EH (cell line): ENCODE measurements at places on chromosomes 6 and 20.
A peak's percentile ranks its signal among the peaks of the same experiment; 100 is the strongest.

GRCh38 chr20:38060536-38060935 lies 27.0 kb downstream of the RPRD1B start:
- peak; percentile 40 for DNase-seq

DNA sequence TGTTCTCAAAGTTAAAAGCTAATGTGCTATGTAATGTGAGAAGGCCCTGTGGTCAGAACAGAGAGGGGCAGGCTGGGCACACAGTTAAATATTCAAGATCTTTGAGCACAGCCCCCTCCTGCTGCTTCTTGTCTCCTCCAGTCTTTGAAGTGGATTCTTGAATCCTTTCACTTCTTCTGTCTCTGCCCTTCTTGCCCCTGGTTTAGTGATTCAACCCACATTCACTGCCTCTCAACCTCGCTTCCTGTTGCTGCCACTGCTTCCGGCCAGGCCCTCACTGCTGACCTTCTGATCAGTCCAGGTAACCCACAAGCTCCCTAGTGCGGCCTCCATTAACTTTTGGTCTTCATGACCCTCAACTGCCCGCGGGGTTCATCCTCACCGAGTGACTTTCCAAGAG lies 417.3 kb upstream of the NOX3 start:
- no peak for DNase-seq

DNA sequence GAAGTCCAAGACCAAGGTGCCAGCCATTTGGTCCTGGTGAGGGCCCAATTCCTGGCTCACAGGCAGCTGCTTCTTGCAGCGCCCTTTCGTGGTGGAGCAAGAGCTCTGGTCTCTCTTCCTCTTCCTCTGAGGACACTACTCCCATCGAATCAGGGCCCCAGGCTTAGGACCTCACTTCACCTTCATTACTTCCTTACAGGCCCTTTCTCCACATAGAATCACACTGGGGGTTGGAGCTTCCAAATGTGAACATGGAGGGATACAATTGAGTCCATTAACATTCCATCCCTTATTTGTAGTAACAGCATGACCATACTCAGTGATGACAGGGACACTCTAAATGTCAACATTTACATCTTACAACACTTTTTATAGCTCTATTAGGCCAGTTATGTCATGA lies 2.3 kb downstream of the RAMACL start:
- DNase-seq = peak; percentile 77

DNA sequence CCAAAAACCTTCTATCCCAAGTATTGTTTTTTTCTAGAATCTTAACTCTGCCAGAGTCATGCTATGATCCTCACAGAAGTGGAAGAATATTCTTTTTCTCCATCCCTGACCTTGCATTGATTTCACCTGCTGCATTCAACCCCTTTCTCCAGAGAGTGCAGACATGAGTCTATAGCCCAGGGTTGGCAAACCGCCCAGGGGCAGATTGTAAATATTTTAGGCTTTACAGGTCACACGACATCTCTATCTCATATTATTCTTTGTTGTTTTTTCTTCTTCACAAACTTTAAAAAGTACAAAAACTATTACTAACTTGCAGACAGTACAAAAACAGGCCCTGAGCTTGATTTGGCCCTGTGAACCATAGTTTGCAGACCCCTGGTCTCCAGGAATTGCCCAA lies 112.1 kb upstream of the ASF1A start:
- DNase-seq = no peak

GRCh38 chr6:56491606-56492328 lies 150.9 kb downstream of the DST start:
- peak; percentile 36 for DNase-seq
